Stimulated activated naive CD4-positive, alpha-beta T cell treated with Interleukin-2 at 50 U/mL for 16 hours (primary cell): ENCODE measurements at places on chromosomes 7 and 10.

- DNase-seq, result no peak
Observed at GRCh38 chr7:43124388-43124787, 11.9 kb downstream of the HECW1 start.

GRCh38 chr10:133400624-133401424 lies 6.9 kb downstream of the MTG1 start:
- DNase-seq, result no peak

GRCh38 chr7:112138938-112139337 lies 67.3 kb downstream of the DOCK4 start:
- DNase-seq, result no peak

GRCh38 chr10:534047-534566 lies 155.4 kb downstream of the DIP2C start:
- no peak for DNase-seq

DNA sequence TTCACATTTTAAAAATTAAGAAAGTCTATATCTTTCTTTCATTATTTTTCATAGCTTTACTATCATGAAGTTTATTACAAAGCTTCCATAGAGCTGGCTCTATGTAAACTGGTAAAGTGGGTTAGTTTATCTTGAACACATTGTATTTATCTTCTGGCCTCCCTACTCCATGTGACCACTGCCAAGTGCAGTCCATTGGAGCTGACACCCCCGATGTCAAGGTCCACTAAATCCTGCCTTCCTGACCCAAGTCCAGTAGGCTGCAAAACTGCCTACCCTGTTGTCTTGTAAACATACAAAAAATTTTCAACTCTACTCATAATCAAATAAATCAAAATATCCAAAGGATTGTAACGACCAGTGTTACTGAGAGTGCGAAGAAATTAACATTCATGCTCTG lies 10.2 kb downstream of the DNAJC12 start:
- DNase-seq, result no peak

GRCh38 chr10:89002226-89002978 lies 11.8 kb downstream of the FAS start:
- DNase-seq, result no peak

GRCh38 chr7:121167971-121168370 lies 160.8 kb upstream of the WNT16 start:
- DNase-seq, result no peak

GRCh38 chr7:23759671-23760391 lies 49.8 kb downstream of the STK31 start:
- DNase-seq, result no peak

DNA sequence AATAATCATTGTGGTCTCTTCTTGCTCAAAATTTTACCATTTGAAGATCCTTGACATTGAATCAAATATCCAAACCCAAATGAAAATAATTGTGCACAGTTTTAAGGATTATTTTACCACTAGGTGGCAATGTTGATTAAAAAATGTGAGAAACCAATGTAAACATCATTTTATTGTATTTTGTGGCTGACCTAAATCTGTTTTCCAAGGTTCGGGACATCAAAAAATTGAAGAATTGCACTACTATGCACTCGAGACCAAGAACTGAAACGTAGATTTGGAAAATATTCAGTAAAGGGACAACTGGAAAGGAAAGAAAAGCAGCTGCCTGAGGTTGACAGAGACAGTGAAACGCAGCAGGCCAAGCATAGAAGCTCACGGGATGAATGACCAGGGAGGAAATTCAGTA lies 259.3 kb downstream of the SNX13 start:
- no peak for DNase-seq

DNA sequence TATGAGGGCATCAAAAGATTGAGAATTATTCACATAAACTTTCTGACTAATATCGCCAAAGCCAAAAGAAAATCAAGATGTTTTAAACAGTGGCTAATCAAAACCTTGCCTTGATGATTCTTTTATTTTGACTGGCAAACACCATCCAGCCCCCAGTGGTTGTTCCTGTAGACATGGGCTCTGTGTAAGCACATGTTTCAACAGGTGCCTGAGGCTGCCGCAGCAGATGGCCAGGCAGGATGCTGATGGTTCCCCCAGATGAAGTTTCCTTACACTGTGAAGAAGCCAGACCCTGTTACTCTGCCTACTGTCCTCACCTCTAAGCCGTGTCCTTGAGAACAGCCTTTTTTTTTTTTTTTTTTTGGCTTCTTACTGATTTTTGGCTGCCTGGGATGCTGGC lies 146.5 kb downstream of the RAB11FIP2 start:
- no peak for DNase-seq

- DNase-seq, result no peak
Observed at GRCh38 chr7:137953665-137954470, 48.0 kb downstream of the CREB3L2 start.

DNA sequence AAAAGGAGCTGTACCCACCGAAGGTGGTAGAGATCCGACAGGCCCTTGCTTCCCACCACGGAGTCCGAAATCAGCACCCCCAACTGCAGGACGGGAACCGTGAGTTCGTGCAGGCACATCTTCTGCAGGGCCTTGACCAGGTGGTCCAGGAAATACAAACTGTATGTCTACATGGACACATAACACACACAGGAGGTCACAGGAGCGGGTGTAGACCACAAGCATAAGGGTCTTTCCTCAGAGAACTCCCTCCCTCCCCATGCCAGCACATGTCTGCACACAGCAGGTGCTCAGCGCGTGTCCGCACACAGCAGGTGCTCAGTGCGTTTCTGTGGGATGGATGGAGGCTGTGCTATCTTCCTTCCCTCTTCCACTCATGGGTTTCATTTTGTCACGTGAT lies 69.7 kb downstream of the CFAP46 start:
- DNase-seq, result no peak

DNA sequence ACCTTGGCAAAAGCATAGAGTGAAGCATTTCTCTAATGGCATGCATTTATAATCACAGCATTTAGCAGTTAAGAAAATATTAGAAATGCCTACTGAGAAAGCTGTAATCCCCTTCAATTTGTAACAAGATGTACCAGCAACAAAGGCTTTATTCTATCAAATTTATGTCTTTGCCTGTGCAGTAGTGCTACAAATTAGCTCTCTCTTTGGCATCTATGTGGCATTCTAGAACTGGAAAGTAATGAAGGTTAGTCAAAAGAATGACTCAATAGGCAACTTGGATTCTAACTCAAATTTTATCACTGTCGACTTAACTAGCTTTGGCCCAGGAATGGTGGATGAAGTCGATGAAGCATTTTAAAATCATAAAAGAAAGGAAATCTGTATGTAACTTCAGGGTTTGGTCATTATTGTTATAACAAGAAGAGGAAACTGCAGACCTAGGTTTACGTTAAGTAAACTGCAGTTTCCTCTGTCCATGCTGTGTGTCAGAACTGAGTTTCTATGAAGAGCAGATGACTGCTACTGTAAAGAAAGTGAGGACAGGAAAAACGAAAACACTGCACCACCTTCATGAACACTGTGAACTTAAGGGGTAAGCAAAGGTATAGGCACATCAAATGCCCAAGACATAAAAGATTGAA lies 140.0 kb downstream of the RAPGEF5 start:
- no peak for DNase-seq

DNA sequence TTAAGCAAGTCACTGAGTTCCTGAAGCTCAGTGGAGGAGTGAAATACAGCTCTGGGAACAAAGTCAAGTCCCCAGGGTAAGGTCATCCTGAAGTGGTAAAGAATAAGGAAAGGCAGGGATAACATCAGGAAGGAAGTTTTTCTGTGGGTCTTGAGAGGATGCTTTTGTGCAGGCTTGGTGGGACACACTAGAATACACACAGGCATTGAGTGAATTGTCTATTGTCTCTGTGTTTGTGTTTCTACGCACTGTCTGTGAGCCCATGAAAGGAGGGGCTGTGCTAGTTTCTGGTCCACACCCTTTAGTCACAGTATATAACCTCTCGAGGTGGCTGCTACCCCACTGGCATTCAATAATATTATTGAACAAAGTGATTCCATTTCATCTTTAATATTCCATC lies 95.8 kb upstream of the ABCB5 start:
- DNase-seq, result no peak

GRCh38 chr10:122126763-122127659 lies 138.0 kb downstream of the TACC2 start:
- no peak for DNase-seq

GRCh38 chr7:44438816-44439215 lies 51.6 kb downstream of the NUDCD3 start:
- DNase-seq, result no peak

DNA sequence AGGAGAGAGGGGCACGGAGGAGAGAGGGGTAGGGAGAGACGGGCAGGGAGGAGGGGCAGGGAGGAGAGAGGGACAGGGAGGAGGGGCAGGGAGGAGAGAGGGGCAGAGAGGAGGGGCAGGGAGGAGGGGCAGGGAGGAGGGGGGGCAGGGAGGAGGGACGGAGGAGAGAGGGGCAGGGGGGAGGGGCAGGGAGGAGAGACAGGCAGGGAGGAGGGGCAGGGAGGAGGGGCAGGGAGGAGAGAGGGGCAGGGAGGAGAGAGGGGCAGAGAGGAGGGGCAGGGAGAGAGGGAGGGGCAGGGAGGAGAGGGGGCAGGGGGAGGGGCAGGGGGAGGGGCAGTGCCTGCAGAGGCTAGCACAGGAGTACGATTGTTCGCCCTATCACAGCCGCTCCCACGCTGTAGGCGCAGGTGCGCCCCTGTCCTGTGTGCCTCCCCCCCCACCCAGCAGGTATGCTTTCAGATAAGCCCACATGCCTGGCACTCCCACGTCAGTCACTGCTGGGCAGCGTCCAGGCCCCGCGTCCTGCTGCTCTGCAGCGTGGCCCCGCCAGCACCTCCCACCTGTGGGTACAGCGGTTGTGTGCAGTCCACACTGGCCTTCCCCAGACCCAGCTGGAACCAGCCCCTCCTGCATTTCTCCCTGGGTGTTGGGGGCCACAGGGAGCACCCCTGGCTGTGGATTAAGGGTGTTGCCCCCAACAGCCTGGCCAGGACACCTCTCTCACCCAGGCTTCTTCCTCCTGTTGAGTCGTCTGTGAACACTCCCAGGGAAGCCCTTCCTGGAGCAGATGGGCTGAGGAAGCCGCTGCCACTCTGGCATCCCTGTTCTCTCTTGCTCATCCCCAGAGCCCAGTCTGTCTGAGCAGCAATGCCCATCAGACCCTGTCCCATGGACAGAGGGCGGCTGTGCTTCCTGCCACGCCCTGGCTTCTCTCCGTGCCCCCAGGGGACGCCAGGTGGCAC lies 10.8 kb downstream of the NKX6-2 start:
- DNase-seq, result no peak

DNA sequence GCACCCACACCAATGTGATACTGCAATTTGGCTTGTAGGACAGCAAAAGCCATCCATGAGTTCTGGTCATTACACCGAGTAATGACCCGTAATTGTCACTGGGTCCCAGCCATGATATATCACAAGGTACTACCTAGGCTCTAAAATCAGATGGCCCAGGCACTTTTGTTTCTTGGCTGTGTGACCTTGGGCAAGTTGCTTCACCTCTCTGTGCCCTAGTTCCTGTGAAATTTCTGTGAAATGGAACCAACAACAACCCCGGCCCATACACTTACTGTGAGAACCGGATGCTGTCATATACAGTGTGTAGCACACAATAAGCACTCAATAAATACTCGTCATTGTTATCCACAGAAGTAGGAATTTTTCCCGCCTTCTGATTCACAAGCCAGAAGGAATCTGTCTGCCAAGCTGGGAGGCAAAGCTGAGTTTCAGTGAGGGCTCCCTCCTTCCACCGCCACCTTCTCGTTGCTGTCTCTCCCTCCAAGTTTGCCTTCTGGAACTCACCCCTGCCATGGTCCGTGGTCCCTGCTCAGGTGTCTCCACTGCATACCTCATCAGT lies 6.4 kb upstream of the CYTH3 start:
- no peak for DNase-seq

DNA sequence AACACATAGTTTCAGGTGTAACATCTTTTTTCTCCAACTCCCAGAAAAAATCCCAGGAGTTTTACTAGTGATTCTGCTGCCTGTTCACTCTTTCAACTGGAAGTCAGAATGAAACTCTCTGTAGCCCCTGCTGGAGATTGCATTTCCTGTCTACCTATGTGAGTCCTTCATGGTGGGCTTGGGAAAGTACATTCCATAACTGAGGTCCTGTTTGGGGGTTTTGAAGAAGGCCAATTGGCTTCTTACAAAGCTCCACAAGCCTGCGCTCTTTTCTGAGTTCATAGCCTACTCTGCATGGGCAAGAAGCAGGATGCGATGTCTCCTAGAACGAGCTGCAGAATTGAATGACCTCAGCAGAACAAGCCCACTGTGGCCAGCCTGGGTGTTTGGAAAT lies 86.7 kb downstream of the LYZL2 start:
- DNase-seq, result no peak

DNA sequence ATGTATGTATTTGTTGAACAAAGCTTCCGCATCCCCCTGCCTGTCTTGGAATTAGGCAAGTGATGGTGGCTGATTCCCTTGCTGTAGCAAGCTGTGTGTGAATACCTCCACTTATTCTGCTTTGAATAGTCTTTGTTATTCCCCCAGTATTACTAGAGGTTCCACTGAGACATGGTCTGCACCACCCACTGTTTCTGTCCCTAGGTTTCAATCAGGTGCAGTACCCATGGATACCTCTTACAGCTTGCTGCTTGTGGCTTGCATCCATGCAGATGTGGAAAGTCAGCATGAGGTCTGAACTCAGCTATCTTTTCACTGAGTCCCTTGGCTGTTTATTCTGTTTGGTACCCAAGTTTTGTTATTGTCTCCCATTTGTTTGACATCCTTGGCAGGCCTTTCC lies 447.4 kb downstream of the GRM8 start:
- DNase-seq, result no peak

- DNase-seq, result no peak
Observed at GRCh38 chr10:8767591-8767990, 713.1 kb downstream of the GATA3 start.

- DNase-seq, result no peak
Observed at GRCh38 chr7:134799377-134799776, 19.9 kb downstream of the CALD1 start.

- no peak for DNase-seq
Observed at GRCh38 chr7:143327903-143328302, 12.0 kb downstream of the CLCN1 start.

DNA sequence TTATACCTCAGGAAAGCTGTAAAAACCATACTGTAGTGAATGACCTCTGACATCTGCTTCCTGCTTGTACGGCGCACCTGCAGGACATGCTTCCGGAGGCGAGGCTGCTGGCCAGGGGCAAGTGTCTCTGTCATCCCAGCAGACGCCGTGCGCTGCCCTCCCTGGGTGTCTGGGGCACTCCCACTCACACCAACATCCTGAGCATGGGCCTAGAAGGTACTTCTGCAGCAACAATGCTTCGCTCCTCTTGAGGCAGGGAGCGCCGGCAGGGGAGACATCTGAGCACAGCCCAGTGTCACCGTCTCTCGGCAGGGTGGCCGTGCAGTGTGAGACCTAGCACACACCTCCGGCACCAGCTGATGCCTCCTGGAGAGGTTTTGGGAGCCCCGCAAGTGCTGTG lies 269.2 kb downstream of the MAD1L1 start:
- no peak for DNase-seq

DNA sequence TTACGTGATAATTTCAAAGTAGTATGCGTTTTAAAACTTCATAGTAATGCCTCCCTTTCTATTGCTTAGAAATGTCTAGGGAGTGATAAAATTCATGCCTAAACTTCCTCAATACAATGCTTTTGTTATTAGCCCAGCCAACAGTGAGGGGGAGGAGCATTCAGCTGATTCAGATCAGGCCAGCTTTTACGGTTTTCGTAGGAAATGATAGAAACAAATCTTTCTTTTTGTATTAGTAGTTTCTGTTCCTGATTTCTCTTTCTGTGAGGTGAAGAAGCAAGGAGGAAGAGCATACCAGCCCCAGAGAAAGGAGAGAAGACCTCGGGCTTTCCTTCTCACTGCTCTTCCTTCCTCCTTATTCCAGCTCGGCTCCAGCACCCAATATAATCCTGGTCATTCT lies 35.2 kb upstream of the ITPRID1 start:
- no peak for DNase-seq

- no peak for DNase-seq
Observed at GRCh38 chr7:3725155-3726059, 424.4 kb downstream of the SDK1 start.
